Caudate nucleus (tissue), 63 donors: ENCODE measurements at places on chromosomes 4 and X.
A peak's percentile ranks its signal among the peaks of the same experiment; 100 is the strongest.

GRCh38 chrX:119073911-119074310 is 1.1 kb downstream of the CT47C1 start:
- DNase-seq: no peak

- DNase-seq: no peak
Observed at GRCh38 chr4:177159600-177159999, 150.1 kb upstream of the NEIL3 start.

DNA sequence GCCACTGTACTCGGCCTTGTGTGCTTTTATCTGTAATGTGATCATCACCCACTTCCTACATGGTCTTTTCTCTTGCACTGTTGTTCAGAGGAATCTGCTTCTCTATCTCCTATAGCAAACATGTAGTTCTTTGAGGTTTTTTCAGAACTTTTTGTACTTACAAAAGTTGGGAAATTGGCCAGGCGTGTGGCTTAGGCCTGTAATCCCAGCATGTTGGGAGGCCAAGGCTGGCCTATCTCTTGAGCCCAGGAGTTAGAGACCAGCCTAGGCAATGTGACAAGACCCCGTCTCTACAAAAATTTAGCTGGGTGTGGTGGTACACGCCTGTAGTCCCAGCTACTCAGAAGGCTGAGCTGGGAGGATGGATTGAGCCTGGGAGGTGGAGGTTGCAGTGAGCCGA is 30.4 kb downstream of the TAF1 start:
- no peak for DNase-seq

GRCh38 chrX:44223150-44223549 is 120.3 kb downstream of the EFHC2 start:
- no peak for DNase-seq

GRCh38 chr4:21780148-21780547 is 168.4 kb downstream of the KCNIP4 start:
- DNase-seq: no peak

GRCh38 chr4:6492861-6493657 is 20.6 kb upstream of the PPP2R2C start:
- no peak for DNase-seq

GRCh38 chr4:15042529-15043167 is 40.4 kb downstream of the CPEB2 start:
- DNase-seq: no peak

- no peak for DNase-seq
Observed at GRCh38 chr4:140408974-140409373, 18.5 kb downstream of the CLGN start.

- no peak for DNase-seq
Observed at GRCh38 chrX:11464380-11464779, 171.2 kb downstream of the AMELX start.

DNA sequence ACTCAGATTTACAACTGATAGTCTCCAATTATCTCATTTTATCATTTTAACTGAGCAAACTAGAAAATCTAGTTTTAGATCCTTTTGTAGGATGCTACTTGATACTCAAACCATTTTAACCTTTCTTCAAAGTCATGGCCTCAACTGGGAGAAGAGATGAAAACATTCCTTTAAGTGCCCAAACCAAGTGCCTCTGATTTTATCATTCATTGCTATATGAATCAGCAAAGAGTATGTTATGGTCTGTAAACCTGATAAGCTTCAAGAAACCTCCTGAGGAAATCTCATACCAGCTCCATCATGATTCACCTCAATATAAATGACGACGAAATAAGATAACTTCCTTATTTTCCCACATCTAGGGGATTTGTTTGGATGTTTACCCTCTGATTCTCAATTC is 119.9 kb downstream of the FAM13A start:
- no peak for DNase-seq

- DNase-seq: peak; percentile 75
Observed at GRCh38 chr4:170026253-170027021, at the start of gene MFAP3L. Gene MFAP3L, minus strand, starts transcription at chr4:170026395. Its CDS starts 20,518 bp downstream, at chr4:170005877.

DNA sequence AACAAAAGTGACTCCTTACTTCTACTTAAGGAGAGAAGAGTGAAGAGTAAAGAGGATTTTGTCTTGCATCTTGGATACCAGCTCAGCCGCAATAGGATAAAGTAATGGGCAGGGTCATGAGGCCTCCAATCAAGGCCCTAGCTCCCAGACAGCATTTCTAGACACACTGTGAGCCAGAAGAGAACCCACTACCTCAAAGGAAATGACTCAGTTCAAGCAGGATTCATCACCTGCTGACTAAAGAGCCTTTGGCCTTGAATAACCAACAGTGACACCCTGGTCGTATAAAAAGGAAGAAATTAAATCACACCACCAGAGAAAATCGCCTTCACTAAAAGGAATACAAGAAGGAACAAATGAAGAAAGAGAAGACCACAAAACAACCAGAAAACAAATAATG is 416.1 kb downstream of the PCDH18 start:
- no peak for DNase-seq

GRCh38 chrX:106023947-106024346 is 14.6 kb downstream of the SERPINA7 start:
- DNase-seq: no peak

DNA sequence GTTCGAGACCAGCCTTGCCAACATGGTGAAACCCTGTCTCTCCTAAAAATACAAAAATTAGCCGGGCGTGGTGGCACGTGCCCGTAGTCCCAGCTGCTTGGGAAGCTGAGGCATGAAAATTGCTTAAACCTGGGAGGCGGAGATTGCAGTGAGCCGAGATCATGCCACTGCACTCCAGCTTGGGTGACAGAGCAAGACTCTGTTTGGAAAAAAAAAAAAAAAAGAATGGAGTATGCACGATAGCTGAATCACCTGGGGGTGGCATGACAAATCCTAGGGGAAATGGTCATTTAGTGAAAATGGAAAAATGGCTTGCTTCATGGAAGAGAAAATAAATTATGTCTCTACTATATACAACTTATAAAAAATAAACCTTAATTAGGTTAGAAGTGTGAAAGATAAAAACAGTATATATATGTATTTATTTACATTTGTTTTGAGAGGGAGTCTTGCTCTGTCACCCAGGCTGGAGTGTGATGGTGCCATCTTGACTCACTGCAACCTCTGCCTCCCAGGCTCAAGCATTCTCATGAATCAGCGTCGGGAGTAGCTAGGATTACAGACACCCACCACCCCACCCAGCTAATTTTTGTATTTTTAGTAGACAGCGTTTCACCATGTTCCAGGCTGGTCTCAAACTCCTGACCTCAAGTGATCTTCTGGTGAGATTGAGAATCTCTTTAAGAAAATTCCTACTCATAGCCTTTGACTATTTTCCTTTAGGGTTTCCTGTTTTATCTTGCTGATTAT is 19.3 kb upstream of the ING2 start:
- DNase-seq: no peak

GRCh38 chr4:5866841-5867813 is 25.8 kb downstream of the CRMP1 start:
- no peak for DNase-seq

DNA sequence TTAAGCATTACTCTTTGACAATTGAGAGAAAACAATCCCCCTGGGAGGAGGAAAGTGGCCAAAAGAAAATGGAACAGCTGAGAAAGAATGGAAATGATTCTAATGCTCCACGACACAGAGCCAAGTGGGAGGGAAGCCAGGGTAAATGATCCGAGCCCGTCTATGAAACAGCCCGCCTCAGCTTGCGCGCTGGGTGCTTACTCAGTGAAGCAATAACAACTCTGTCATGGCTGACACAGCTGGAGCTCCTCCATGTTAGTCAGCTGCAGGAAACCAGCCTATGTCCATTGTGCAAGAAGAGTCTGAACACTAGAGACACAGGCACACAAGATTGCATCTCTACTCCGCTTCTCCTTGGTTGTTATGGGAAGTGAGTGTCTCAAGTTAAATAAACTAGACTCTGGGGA is 19.3 kb downstream of the NOA1 start:
- peak; percentile 23 for DNase-seq

- no peak for DNase-seq
Observed at GRCh38 chr4:185358959-185359358, 36.8 kb downstream of the LRP2BP start.

DNA sequence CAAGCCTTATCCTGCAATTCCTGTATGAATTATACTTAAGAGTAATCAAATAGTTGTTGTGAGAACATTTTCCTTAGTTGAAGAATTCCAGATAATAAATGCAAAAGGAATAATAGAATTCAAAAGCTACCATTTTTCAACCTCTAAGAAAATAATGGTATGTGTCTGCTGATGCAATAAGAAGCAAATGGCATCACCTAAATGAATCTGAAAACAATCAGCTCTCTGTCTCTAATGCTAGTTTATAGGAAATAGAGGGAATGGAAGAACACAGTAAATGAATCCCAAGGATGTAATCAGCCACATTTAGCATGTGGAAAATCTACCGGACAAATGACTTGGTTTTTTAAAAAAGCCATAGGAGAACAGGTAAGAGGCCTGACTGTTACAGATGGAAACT is 115.1 kb downstream of the DCHS2 start:
- DNase-seq: no peak

- peak; percentile 17 for DNase-seq
Observed at GRCh38 chr4:112145790-112146501, 692 bp downstream of the FAM241A start.

- no peak for DNase-seq
Observed at GRCh38 chrX:37666516-37666915, 19.1 kb upstream of the XK start.

DNA sequence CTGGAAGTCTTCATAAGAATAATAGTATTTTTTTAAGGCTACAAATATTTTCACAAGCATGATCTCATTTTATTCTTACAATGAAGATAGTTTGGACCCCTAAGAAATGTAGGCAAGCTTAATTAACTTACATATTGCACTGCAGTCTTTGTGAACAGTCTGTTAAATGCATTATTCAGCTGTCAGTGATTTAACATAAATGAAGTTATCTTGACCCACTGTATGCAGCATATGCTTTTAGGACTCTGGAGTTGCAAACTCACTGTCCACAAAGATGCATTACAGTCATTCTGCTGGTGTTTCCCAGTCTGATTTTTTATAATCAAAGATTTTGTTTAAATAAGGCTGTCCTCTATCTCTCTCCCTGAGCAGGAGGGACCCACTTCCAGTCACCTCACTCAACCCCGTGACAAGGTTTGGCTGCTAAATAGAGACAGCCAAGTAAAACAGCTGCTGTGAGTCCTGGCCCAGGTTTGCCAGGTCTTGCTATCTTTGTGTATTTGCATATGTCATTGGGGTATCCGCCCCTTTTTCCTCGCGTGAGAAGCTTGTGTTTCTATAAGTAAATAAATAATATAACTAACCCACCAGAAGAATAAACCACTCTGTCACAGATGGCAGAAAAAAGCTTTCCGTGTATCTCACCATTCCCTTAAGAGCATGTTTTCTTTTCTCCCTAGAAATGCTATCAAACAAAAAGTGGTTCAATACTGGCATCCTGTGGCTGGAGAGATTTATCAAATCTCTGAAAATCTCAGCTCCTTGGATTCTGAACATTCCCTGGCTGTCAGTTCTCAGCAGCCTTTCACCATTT is 67.0 kb downstream of the SLC7A11 start:
- DNase-seq: no peak

DNA sequence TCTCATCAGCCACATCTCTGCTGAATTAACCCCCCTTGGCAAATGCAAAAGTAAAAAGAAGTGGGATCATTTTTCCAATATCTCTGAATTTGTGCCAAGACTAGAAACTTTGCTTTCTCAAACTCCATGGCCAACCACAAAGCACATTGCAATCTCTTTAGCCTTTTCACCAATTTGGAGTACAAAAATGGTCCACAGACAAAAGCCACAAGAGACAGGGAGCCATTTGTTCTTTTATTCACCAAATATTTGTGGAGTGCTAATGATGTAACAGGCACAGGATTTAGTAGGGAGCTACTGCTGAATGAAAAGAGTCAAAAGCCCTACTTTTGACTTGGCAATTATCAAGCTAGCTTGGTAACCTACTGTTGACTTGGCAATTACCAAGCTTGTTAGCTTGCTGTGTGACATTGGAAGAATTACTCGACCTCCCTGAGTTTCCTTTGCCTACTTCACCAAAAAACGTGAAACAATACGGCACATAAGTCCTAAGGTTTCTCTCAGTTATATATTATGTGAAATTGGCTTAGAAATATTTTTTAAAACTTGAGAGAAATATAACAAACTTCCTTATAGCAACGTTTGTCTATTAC is 97.1 kb upstream of the KLF3 start:
- no peak for DNase-seq

DNA sequence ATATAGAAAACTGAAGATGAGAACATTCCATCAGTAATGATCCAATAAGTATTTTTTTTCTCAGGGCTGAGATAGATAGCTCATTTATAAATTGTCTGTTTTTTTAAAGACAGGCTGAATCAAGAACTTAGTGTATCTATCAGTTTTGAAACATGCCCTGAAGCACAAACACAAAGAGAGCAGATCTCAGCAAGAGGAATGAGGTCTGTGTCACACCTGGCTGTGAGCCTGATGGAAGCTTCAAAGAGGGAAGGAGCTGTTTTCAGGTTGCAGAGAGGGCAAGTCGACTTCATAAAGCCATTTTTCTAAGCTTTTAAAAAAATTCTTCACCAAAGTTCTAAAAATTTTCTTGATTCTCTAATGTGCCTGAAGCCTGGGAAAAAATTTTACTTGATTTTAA is 434.9 kb downstream of the PDGFC start:
- no peak for DNase-seq

DNA sequence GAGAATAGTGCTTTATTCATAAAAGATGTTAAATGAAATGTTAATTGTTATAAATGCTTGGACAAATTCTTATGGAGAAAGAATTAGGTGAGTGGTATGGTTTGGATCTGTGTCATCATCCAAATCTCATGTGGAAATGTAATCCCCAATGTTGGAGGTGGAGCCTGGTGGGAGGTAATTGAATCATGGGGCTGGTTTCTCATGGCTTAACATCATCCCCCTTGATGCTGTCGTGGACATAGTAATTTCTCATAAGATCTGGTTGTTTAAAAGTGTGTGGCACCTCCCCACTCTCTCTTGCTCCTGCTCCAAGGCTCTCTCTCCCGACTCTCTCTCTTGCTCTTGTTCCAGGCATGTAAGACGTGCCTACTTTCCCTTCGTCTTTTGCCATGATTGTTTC is 22.5 kb downstream of the GYPE start:
- no peak for DNase-seq

- DNase-seq: no peak
Observed at GRCh38 chrX:68644861-68645260, 2.6 kb upstream of the STARD8 start.

DNA sequence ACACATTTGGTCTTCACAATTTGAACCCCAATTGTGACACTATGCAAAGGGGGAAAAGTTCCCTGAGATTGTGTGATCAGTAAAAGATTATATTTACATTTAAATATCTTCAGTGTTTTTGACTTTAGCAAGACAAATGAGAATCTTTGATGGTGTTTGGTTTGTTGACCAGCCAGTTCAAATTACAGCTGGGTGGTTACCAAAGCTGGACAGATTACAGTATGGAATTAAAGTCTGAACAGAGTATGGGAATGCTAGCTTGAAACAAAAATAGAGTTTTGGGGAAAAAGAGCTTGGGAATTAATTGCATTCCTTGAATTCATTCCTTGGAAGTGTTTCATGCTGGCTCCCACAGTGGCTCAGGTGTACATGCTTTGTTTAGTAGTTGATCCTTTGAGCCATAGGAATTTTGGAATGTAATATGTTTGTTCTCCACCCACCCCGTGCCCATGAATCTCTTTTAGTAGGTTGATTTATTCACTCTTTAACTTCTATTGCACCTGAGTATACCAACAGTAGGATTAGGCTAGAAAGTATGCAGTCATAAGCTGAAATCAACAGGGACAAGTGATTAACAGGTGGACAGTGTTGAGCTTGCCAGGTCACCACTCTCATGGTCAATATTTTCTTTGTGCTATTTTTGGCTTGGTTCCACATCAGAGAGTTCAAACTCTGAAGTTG is 81.1 kb upstream of the HELT start:
- DNase-seq: no peak
